Activated CD4-positive, alpha-beta T cell treated with anti-CD3 and anti-CD28 coated beads for 36 hours (primary cell): ENCODE measurements at places on chromosomes 12 and 14. TPM values are rescaled to one million over a fixed set of nuclear protein-coding genes. Genes with fewer than 3 reads are reported as not detected.

DNA sequence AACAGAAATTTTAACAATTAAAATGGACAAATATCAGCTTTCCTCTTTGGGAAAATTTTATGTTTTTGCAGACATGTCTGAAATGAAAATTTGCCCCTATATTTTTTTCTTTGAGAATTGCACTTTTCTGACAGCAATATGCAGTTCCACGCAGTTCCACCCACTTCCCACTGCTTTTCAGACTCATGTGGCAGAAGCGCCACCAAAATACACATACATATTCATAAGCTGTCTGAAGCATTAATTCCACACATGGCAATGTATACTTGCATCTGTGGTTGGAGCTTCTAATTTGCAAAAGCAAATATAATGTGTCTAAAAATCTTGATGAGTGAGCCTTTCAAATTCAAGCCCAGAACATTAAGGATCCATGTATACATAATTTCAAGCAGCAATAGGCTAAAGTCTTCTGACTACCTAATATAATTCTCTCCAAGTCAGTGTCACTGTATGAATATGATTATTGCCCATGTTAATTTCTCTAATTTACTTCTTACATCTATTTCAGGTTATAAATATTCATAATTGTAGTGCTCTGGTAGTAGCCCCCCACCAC, 129.5 kb downstream of the PRKD1 start:
- no peak for DNase-seq

GRCh38 chr14:22646570-22647254, 2.6 kb upstream of the OR6J1 start:
- DNase-seq: no peak

DNA sequence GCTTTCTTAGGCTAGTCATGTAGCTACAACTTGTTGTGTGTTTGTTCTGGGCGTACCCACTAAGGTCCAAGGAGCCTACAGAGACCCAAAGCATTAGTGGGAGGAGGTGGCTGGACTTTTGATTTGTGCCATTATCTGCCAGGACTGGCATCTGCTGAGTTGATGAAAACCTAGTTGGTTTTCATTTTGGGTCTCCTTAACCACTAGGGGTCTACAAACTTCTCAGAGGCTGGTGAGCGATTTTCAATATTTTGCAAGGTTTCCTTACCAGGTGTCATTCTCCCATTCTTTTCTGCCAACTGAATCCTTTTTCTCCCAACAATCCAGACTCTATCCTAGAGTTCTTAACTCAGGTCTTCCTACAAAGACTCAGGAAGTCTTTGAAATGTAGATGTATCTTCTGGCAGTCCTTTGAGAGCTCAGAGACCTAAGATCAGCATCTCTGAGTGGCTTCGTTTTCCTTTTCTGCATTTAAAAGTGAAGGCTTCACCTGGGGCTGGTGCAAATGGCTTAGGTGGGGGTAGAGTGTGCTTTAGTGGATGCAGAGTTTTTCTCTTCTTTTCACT, 150.0 kb upstream of the RMST start:
- DNase-seq: no peak

GCH1 gene
- total RNA-seq: 28.1 TPM

DNA sequence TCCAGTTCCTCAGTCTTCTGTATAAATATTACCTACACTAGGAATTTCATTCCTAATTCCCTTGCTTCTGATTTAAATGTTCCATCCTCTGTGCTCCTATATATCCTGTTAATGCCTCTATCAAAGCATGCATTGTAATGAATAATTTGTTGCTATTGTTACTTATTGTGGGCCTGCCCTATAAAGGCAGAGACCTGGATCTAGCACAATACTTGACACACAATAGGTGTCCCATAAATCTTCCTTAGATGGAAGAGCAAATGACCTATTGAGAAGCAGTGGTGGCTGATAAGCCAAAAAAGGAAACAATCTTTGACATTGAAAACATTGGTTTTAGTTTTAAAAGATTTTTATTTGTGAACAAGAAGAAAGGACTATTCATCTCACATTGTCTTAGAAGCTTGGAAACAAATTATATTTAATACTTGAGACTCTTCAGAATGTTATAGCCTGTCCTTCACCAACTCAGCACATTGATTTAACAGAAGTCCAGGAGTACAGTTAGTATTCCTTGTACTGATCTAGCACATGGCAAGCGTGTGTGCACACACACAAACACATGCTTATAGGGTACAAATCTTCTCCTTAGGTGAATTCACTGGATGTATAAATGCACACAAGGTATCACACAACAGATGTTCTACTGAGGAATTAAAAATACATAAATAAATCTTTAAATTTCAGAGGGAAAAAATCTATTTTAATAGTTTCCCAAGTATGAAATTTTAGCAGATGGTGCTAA, 135.9 kb downstream of the DUSP6 start:
- DNase-seq: no peak

- DNase-seq: no peak
Measured at GRCh38 chr14:65024957-65025356, 38.3 kb downstream of the FNTB start.

GRCh38 chr12:6360080-6360571, 15.2 kb downstream of the SCNN1A start:
- DNase-seq: no peak

DNA sequence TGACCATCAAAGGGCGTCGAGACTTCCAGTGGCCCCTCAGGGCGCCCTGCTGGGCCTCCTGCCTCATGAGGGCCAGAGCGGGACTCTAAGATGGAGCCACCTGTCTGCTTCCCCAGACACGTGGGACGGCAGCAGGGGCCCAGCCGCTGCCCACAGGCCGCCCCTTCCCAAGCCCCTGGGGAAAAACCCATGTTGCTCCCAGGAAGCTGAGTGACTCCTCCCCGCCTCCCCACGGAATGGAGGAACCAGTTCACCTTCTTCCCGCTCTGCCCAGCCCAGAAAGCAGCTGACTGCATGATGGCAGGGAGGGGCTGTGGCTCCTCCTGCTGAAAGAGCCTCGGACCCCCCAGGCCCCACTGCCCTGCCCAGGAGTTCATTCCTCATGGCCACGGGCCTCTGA, 14.9 kb downstream of the RAB35 start:
- no peak for DNase-seq

DNA sequence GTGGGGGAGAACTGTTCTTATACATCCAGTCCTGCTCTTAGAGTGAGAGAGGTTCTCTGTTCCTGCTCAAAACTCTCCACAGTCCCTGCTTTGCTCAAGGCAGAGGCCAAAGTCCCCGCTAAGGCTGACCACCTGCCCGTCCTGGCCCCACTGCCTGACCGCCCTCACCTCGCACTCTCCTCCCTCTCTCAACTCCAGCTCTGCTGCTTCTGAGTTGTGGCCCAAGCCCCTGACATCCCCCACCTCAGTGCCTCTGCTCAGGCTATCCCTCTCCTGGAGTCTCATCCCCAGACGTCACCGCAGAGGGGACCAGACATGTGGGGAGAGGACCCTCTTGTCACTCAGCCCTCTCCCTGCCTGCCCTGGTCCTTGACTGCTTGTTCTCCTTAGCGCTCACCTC, 110.6 kb downstream of the CALM1 start:
- DNase-seq: no peak

OVCH1 gene
- total RNA-seq: not detected

DNA sequence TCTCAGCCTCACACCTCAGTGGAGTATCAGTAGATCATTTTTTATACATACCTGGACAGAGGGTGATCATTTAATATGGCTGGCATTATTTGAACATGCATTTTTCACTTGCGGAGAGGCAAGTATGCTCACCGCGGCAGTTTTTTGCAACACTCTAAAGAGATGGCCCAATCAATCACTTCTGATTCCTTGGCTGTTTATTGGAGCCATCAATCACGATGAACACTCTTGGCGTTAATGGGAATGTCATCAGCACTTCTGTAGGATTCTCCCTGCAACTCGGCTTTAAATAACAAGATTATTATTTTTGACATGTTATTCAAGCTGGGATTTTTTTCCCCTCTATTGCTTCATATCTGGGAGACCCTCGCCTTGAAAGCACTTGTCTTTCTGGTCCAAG, 46.9 kb upstream of the SLC24A4 start:
- no peak for DNase-seq

ITGB7 gene
- total RNA-seq: 77.6 TPM

DNA sequence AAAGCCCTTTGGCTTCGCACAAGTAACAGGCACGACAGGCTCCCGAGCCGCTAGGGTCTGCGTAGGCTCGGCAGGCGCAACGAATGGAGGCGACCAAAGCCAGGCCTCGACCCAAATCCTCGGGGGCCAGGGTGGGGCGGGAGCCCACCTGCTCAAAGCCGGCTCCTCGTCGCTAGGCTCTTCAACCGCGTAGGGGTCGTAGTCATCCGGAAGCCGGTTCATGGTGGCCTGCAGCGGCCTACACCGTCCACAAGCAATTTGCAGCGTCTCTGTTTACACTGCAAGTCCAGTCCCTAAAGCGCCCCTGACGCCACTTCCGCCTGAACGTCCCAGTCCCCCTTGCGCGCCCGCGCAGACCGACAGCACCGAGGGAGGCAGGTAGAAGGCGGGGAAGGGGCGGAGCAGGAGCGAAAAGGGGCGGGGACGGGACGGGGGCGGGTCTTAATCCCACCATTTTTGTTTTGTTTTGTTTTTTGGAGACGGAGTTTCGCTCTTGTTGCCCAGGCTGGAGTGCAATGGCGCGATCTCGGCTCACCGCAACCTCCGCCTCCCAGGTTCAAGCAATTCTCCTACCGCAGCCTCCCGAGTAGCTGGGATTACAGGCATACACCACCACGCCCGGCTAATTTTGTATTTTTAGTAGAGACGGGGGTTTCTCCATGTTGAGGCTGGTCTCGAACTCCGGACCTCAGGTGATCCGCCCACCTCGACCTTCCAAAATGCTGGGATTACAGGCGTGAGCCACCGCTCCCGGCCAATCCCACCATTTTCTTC, at the start of gene EAPP:
EAPP (minus strand) TSS at position 295 of the 774 bp plus-strand sequence; CDS start at position 222, 73 bp downstream.
- DNase-seq: peak; percentile 98

- no peak for DNase-seq
Measured at GRCh38 chr14:44149597-44149996, 357.5 kb downstream of the FSCB start.

- peak; percentile 51 for DNase-seq
Measured at GRCh38 chr12:120225852-120226640, 25.1 kb upstream of the RPLP0 start.

DNA sequence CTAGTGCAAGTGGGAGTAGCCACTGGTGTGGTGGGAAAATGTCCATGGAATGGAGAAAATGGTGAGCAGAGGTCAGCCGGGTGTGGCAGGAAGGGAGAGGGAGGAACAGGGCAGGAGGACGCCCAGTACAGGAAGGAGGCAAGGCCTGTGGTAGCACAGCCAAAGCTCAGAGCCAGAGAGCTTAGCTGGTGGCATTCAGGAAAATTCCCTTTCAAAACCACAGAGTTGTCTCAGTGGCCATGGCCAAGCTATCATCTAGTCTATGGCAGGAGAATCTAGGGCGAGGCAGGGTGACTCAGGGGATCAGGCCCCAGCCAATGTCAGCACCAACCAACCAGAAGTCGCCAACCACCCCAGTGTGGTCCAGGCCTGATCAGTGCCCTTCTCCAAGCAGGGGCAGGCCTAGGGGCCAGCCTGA, 67.7 kb upstream of the DDX11 start:
- no peak for DNase-seq

GRCh38 chr14:90656973-90657372, 159.3 kb downstream of the TTC7B start:
- DNase-seq: no peak

- peak; percentile 82 for DNase-seq
Measured at GRCh38 chr12:122980183-122981035, at the start of gene ARL6IP4. ARL6IP4 (plus strand) TSS chr12:122980681; CDS start chr12:122981140, 459 bp downstream.
